Cerebellar cortex (tissue), 1 donor: ENCODE measurements at places on chromosomes 4 and X.
A peak's percentile ranks its signal among the peaks of the same experiment; 100 is the strongest.

- peak; percentile 82 for DNase-seq
These were observed 575 bp downstream of the SLC25A6 start for GRCh38 chrX:1391370-1391706.

GRCh38 chr4:174198828-174199227 is 84.6 kb downstream of the FBXO8 start:
- no peak for DNase-seq

DNA sequence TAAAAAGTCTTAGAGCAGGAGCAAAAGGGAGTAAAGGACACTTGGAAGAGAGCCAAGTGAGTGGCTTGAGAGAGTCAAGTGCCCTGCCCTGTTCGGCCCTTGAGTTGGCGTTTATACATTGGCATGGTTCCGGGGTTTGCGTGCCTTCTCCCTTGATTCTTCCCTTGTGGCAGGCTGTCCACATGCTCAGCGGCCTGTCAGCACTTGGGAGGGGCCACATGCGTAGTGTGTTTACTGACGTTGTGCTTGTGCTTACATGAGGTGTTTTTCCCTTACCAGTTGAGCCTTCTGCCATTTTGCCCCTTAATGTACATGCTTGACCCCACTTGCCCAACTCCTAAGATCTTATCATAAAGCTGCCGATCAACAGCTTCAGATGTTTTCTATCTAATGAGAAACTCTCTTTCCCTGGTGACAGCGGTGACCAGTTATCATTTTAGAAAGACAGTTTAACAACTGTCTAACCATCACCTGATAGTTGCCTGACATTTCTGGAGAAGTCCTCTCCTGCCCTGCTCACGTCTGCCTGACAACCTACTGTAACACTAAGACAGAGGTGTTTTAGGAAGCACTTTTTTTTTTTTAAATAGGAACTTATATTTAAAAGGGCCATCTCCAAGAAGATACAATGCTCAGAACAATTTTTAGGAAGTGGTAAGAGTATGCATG is 49.5 kb upstream of the GC start:
- DNase-seq = no peak

DNA sequence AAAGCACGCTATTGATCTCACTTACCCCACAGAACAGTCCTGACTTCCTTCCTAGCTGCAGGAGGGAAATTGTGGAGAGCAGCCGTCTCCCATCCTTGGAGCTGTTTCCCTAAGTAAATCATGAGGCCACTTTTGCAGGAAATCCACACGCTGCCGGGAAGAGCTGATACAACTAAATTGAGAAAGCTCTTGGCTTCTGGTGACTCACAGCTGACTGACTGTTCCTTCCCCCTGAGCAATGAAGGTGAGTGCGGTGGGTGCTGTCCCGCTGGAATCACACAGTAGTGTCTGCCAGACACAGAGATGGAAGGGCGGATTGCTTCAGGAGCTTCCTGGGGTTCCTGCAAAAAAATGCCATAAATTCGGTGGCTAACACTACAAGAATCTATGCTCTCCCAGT is 268.9 kb downstream of the ASMT start:
- DNase-seq = no peak

GRCh38 chrX:151151665-151152267 is 24.6 kb upstream of the GPR50 start:
- peak; percentile 40 for DNase-seq

DNA sequence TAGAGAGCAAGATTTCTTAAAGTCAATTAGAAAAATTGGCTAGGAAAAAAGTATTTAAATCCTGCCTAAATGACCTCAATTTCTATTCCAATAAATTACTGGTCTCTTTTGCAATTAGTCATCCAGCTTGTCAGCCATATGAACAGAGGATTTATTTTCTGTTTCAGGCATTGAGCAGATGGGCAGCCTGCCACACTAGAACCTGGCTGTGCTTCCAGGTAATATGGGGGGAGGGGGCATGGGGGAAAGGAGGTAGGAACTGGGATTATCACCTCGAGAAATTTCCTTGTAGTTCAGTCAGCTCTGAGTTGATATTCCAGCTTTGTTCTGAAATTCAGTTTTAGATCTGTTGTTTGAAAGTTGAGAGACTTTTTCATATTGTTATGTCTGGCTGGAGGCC is 206.3 kb upstream of the LCORL start:
- DNase-seq = peak; percentile 38
